ENCODE measurements at places on chromosomes 7 and 10.

GRCh38 chr7:42753811-42754363 is 158.0 kb downstream of the C7orf25 start:
- DNase-seq: no peak

DNA sequence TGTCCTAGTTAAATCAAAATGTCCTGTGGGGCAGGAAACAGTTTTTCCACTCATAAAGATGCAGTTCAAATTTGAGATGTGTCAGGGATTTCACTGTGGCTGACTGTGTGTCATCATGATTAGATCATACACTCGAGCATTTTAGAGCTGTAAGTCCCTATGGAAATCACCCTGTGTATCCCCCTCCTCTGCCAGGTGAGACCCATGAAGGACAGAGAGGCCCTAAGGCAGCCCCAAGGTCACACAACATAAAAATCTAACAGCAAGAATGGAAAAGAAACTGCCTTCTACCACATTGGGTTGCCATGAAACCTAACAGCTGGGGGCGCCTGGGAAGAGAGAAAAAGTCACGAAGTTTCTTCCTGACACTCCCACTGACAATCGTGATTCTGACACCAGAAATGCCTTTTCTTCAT is 135.8 kb downstream of the KCNMA1 start:
- DNase-seq: no peak

DNA sequence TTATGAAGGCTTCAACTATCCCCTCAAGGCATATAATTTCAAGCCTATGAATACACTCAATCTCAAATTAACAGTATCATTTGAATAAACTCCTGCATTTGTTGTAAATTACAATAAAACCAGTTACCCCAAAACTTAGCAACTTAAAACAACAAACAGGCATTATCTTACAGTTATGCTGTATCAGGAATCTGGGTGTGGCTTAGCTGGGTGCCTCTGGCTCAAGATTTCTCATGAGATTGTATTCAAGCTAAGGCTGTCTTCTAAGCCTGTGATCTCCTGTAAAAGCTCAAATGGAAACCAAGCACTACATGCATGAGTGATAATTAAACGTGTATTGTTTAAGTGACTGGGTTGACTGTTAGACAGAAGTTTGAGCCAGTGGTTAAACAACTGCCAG is 341.0 kb upstream of the PHF14 start:
- no peak for DNase-seq

GRCh38 chr7:31466036-31466435 is 47.9 kb upstream of the ITPRID1 start:
- DNase-seq: peak; percentile 80

- no peak for DNase-seq
These were observed 2.8 kb upstream of the DEPP1 start for GRCh38 chr10:44981172-44982113.

- no peak for DNase-seq
These were observed 166.3 kb downstream of the PTPRN2 start for GRCh38 chr7:158421361-158421760.

GRCh38 chr10:35874311-35875015 is 232.4 kb upstream of the FZD8 start:
- DNase-seq: no peak

DNA sequence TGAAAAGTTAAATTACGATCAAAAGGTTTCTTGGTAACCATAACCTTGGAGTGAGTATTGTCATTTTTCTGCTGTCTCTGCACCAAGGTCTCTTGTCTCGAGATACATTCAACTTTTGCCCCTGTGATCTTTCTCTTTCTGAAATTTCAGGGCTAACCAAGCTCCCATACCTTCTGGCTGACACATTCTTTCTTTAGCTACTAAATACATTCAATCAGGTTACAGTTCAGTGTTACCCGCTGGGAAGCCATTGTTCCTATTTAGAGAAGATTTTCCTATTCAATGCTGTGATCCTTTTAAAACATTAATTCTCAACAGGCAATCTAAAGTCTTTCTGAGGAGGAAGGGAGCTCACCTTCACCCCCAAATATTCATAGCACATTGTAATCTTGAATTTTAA is 22.9 kb upstream of the DMTF1 start:
- DNase-seq: no peak

DNA sequence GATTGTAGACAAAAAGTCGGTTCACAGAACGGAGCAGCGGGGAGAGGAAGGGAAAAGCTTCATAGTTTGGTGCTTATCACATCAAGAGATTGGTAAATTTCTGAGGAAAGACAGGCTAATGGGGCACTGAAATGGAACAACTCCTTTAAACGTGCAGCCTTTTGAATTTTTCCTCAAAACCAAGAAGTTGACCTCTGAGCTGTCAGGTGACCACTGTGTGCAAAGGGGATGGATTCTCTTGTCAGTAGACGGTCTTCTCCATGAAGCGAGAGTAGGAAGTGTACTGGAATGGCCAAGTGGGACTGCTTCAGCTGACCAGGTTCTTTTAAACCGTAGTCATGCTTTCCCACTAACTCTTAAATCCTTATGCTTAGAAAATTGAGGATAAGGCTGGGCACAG is 11.2 kb upstream of the ZSCAN21 start:
- DNase-seq: no peak

GRCh38 chr10:20142311-20142710 is 326.1 kb downstream of the PLXDC2 start:
- DNase-seq: no peak

DNA sequence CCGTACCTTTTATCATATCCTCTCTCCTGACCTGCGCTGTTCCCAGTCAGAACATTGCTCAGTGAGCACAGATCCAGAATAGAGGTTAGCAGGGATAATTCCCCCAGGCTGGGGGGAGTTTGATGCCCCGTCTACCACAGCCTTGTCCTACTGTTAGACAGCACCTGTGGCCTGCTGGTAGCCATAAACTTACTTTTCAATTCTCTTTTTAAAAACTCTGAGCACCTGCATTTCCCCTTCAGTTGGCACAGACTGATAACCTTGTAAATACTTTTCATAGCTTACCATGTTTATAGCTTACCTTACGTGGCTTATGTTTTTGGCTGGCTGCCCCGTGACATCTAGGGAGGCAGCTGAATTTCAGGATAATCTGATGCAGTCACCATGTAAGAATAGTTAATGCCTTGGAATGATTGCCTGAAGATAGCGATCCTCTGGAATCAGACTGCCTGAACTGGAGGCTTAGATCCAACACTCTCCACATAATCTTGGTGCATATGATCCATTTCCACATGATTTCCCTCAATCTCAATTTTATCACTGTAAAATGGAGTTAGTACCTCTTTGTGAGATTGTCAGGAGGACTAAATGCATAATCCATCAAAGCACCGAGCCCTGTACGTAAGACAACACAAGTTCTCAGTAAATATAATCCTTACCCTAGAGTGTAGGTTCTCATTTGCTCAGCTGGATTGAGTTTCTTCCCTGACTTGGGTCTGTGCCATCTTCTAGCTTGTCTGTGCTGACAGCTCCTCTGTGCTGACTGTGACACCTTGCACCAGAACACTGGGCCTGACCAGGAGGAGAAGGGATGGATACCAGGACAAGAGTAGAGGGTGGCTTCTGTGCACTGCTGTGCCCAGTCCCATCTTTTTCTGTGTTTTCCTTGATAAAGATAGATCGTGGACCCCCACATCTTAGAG is 111.7 kb upstream of the GJD4 start:
- no peak for DNase-seq

DNA sequence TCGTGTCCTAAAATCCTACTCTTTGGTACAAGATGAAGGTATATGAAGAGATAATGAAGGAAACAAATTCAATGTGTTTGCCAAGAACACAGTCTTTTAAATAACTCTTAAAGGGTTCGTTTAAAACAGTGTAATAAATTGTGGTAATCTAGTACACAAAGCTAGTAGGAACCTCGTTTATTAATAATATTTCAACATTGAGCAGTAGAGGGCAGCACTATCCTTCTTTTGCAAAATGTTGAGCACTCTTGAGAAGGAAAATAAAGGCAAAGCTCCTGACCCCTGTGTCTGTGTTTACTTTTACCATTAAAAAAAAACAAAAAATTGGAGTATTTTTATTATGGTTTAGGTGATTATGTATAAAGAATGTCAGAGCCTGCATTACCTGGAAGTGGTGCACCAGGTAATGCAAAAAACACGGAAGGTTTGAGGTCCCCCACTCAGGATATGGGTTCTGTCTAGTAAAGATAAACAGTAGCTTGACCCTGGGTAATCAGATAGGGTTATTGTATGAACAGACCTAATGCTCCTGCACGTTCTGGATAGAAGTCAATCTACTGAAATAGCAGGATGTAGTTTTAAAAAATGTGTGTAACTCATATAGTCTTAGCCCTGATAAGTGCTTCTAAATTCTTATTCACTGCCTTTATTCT is 5.7 kb upstream of the GOT1 start:
- DNase-seq: no peak

GRCh38 chr7:155950898-155951553 is 138.8 kb upstream of the SHH start:
- DNase-seq: no peak

- no peak for DNase-seq
These were observed 176.5 kb downstream of the CSTF2T start for GRCh38 chr10:51522858-51523257.

DNA sequence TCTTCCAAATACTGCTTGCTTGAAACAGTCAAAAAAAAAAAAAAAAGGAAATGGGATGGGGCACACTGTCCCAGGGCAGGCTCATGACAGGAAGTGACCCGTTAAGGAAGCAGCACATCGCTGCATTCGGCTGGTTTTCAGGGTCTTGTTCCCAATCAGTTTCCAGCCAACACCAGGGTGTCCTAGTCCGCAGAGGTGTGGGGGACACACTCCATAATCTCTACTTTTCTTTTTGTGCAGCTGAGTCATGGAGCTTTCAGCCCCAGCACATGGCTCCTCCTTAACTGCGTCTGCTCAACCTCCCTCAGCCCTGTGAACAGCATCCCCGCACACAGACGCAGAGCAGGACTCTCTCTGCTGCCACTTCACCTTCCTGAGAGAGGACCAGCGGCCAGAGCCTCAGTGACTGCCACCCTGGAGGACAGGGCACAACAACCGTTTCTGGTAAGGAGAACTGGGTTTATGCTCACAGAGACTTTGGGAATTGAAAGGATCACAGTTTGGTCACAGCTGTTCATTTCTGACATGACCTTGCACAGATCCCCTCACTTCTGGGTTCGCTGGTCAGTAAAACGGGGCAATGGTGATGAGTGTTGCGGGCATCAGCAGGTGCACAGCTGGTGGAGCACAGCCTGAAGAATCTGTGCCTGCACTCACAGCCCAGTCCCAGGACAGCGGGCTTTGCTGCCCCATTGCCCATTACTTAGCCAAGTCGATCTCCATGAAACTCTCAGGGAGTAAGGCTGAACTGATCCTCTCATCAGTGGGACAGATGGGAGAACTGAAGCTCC is at the start of gene GIMAP5:
Gene GIMAP5 (plus strand): TSS at position 154 of the 791 bp plus-strand sequence. CDS start 3,467 bp downstream, outside the sequence.
- no peak for DNase-seq

GRCh38 chr7:106604303-106604924 is 56.5 kb downstream of the CCDC71L start:
- no peak for DNase-seq

GRCh38 chr7:36746347-36746746 is 22.1 kb upstream of the AOAH start:
- DNase-seq: no peak

- no peak for DNase-seq
These were observed 516.9 kb upstream of the LRRN3 start for GRCh38 chr7:110573862-110574528.

DNA sequence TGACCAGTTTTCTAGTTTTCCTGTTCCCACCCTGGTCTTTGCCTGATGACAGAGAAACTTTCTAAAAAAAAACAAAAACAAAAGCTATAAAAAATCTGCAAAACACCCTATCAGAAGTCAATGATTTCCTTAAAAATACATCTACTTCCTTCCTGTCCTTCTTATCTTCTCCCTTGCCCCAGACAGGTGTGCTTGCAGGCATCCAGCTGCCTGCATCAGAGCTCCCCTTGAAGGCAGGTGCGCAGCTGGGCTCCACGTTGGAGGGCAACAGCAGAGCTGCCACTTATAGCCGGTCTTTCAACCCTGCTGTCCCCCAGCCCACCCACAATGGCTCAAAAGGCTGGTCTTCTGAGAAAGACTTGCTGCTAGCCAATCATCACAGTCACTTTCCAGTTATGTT is 29.8 kb downstream of the UBE2D4 start:
- no peak for DNase-seq

GRCh38 chr10:91381257-91381891 is 28.8 kb upstream of the HECTD2 start:
- no peak for DNase-seq

- DNase-seq: no peak
These were observed 771 bp upstream of the NUDCD3 start for GRCh38 chr7:44491229-44491628.

DNA sequence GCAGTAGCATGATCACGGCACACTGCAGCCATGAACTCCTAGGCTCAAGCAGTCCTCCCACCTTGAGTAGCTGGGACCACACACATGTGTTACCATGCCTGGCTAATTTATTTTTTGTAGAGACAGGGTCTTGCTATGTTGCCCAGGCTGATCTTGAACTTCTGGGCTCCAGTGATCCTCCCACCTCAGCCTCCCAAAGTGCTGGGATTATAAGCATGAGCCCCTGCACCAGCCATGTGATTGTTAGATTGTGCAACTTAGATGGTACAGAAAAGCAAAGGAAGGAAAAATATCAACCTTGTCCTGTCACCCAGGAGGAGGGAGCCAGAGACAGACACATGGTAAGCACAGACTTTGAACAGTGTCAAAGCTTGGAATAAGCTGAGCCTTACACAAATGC is 73.5 kb downstream of the CCNY start:
- DNase-seq: no peak

DNA sequence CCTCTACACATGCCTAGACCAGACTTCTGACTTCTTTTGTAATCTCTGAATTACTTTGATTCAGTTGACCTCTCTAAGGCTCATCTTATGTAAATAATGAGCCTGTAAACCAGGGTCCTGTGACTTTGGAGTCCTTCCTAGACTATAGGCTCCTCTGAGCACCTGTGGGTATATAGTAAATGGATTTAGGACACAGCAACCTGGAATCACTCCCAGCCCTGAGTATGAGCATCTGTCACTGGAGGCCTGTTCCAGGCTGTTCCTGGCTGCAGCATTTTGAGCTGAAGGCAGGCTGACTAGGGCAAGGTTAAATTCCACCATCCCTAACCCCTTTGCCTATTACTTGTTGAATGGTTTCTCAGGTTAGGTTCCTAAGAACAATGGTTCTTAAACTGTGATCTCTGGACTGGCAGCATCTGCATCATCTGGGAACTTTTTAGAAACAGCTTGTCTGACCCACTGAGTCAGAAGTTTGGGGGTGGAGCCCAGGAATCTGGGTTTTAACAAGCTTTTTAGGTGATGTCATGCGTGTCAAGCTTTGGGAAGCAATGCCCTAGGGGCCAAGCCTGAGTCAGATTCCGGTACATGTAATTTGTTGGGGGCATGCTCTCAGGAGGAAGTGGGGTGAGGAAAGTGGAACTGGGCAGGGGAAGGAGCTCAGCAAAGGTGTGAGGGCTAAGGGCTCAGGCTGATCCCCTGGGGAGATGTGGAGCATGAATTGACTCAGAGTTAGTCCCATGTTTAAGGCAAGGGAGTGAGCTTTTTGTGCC is 28.2 kb downstream of the MINDY4 start:
- DNase-seq: no peak

- no peak for DNase-seq
These were observed 131.4 kb upstream of the AGR3 start for GRCh38 chr7:17013204-17013603.

GRCh38 chr7:100572281-100572948 is 1.3 kb downstream of the SAP25 start:
- DNase-seq: no peak
